ENCODE measurements at places on chromosomes 6 and 20. TPM values are rescaled to one million over a fixed set of nuclear protein-coding genes. Genes with fewer than 3 reads are reported as not detected.
A peak's percentile ranks its signal among the peaks of the same experiment; 100 is the strongest.

DNA sequence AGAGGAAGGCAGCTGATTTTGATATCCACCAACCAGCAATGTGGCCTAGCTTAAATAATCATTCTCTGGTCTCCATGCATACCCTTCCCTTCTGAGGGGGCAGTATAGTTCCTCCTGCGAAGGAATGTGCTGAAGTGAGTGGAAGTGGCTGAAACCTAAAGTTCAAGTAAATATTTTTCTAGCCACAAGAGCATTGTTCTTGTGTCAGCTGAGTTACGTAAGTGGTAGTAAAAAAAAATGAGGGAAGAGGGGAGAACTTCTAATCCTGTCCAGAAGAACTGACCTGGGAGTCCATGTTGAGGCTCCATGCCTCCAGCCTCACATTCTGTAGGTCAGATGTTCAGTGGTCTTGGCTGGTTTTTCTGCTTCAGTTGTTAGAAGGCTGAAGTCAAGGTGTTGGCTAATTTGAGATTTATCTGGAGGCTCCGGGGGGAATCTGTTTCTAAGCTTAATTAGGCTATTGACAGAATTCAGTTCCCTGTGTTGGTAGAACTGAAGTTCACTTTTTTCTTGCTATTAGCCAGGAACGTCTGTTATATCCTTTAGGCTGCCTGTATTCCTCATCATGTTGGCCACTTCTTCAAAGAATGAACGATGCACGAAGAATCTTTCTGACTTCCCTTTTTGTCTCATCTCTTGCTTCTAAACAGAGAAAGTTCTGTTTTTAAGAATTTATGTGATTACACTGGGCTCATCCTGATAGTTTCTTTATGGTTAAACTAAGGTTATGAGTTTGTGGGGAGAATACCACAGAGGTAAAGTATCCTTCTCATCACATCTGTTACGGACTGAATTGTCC is 207.1 kb upstream of the PRSS16 start:
- H3K27me3 ChIP-seq: peaks cover 38% of the 10 kb centered on the region
- DNase-seq: no peak
- no peaks in the 10 kb centered on the region for H3K36me3 ChIP-seq
- no peaks in the 10 kb centered on the region for H3K4me1 ChIP-seq
- H3K27ac ChIP-seq: no peak overlapping the region

GRCh38 chr6:7933794-7934193 is 23.2 kb upstream of the TXNDC5 start:
- peaks cover 2% of the 10 kb centered on the region for H3K4me1 ChIP-seq
- H3K4me3 ChIP-seq: no peak overlapping the region
- DNase-seq: no peak

GRCh38 chr6:32666420-32667300 is at the start of gene HLA-DQB1:
HLA-DQB1 (minus strand) TSS chr6:32666657; CDS start chr6:32666607, 50 bp downstream.
- peaks cover 57% of the 10 kb centered on the region for H3K4me1 ChIP-seq
- peak within 1 kb of the TSS; percentile 90 for H3K4me3 ChIP-seq
- peak; percentile 84 for DNase-seq
- H3K36me3 ChIP-seq: peaks cover 40% of the 10 kb centered on the region

- H3K4me1 ChIP-seq: no peaks in the 10 kb centered on the region
- H3K27ac ChIP-seq: no peak overlapping the region
- no peak overlapping the region for H3K4me3 ChIP-seq
- no peak for DNase-seq
- peaks cover 2% of the 10 kb centered on the region for H3K27me3 ChIP-seq
- no peaks in the 10 kb centered on the region for H3K36me3 ChIP-seq
These were observed 158.1 kb upstream of the GMDS start for GRCh38 chr6:2403546-2403945.

DNA sequence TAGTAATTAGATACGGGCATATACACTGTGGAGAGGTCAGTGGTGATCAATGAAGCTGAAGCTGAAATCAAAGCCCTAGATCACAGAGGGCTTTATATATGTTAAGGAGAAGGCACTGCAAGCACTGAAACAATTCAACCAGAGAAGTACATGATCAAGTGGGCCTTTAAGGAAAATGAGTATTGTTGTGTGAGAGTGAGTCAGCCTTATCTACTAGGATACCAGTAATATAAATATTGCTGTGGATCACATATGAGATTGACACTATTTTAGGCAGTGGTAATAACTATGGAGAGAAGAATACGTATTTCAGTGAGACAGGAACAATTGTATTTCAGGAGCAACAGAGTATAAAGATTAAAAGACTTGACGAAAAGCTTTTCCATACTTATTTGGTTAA is 1172.2 kb upstream of the GJE1 start:
- no peak for DNase-seq
- no peak overlapping the region for H3K27ac ChIP-seq
- no peak overlapping the region for H3K4me3 ChIP-seq
- H3K27me3 ChIP-seq: no peaks in the 10 kb centered on the region

GRCh38 chr20:63400486-63401210 is 39.5 kb upstream of the CHRNA4 start:
- H3K36me3 ChIP-seq: no peaks in the 10 kb centered on the region
- H3K27me3 ChIP-seq: no peaks in the 10 kb centered on the region
- no peak overlapping the region for H3K27ac ChIP-seq

DNA sequence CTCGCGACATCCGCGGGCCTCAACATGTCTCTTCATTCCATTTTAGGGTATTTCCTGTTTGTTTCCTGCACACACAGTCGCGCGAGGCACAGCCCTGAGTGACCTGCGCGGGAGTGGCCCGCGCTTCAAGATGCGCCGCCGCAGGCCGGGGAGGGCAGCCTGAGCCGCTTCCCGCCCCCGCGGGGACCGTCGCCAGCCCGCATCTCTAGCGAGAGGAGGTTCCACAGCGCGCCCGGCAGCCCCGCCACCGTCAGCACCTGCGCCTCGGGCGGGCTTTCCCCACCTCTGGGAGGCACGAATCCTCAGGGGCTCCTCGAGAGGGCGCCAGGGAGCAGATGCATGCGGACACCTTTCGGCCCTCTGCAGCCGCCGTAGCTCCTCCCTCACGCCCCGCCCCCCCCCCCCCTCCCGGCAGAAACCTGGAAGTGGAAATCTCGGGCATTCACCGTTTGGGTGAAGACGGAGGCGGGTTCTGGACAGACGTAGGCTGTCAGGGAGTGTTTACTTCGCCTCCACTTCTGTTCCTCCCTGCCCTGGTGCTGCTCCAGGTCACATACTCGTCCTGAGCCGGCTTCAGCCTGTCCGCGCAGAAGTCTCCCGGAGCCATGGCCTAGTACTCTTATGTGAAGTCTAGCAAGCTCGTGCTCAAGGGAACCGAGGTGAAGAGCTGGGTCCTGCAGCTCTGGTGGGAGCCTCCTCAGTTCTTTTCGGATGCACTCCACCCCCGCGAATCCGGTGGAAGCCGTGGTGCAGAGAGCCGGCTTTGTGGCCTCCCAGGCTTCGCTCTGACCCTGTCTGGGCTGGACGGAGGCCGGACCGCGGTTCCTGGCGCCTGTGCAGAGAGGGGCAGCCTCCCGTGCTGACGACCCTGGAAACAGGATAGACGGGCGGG is 880.5 kb upstream of the DEFB115 start:
- DNase-seq: peak; percentile 92
- H3K27ac ChIP-seq: peak overlapping the region; percentile 95
- peaks cover 16% of the 10 kb centered on the region for H3K36me3 ChIP-seq

DNA sequence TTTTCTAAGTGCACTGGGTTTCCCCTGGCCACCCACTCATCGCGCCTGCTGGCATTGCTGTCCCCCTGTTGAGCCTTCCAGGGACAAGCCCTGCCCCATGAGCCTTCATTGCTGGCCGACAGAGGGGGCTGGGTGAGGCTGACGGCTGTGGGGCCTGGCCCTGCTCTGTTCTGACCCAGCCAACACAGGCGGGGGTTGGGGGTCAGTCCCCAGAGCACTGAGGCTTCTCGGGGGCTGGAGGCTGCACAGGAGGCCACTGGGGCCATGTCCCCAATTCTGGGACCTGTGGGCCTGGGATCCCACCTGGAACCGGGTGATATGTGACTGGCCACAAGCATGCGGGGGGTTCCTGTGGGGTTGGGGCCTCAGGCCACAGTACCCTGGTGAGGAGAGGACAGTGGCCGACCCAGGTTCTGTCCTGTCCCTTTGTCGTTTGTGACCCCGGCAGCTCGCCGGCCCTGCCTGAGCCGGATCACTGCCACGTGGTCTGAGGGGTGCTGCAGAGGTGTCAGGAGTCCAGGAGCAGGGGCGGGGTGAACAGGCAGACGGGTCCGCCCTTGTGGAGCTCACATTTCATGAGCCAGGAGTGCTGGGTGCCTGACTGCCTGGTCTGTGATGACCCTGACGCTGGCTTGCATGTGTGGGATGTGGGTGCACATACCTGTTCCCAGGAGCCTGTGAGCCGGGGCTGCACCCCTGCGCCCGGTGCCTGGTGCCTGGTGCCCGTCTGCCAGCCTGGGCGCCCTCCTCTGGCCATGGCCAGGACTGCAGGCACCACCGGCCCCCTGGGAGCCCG is 2.1 kb upstream of the COL20A1 start:
- peak; percentile 64 for DNase-seq
- H3K4me1 ChIP-seq: peaks cover 3% of the 10 kb centered on the region
- no peaks in the 10 kb centered on the region for H3K36me3 ChIP-seq
- H3K4me3 ChIP-seq: no peak overlapping the region
- H3K27me3 ChIP-seq: peaks cover 10% of the 10 kb centered on the region

DNA sequence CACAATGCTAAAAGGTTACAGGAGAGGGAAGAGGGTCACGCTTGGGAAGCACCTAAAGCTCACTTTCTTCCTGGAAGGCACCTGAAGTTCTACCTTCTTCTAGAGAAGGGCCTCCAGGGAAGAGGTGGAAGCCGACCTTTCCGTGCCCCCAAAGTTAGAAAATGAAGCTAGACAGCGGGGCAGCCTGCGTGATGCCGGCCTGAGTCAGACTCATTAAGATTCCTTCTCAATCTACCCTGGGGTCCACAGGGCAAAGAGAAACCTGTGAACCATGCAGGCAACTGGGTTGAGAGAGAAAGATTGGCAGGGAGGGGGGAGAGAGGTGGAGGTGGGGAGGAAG is 54.8 kb upstream of the CCDC167 start:
- no peak for DNase-seq
- H3K4me1 ChIP-seq: peaks cover 22% of the 10 kb centered on the region
- no peak overlapping the region for H3K4me3 ChIP-seq
- H3K27me3 ChIP-seq: no peaks in the 10 kb centered on the region
- H3K27ac ChIP-seq: no peak overlapping the region

- no peak overlapping the region for H3K27ac ChIP-seq
- DNase-seq: no peak
- H3K4me3 ChIP-seq: no peak overlapping the region
- H3K36me3 ChIP-seq: no peaks in the 10 kb centered on the region
- H3K27me3 ChIP-seq: peaks cover 15% of the 10 kb centered on the region
These were observed 110.2 kb upstream of the RREB1 start for GRCh38 chr6:6997263-6998193.

GRCh38 chr6:165571721-165572132 is 91.3 kb downstream of the PDE10A start:
- H3K27ac ChIP-seq: no peak overlapping the region
- H3K4me1 ChIP-seq: no peaks in the 10 kb centered on the region

DNA sequence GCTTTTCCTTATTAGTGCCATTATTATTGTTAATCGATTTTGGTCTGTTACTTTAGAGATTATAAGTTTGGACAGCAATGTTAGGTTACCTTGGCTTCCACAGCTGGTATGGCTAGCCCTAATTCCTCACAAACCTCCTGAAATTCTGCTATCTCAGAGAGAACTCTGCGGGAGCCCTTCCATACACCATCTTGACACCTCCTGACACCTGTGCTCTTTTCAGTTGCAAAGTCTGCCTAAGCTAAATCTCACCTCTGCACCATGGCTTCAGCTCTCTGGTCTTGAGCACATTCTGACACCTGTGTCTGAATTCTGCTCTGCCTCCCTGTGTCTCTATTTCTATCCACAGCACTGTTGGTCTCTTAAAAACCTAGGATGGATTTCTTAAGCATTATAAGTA is 106.5 kb downstream of the DCDC2 start:
- no peak overlapping the region for H3K27ac ChIP-seq
- peaks cover 2% of the 10 kb centered on the region for H3K27me3 ChIP-seq
- no peak overlapping the region for H3K4me3 ChIP-seq
- peaks cover 1% of the 10 kb centered on the region for H3K4me1 ChIP-seq
- DNase-seq: no peak

DNA sequence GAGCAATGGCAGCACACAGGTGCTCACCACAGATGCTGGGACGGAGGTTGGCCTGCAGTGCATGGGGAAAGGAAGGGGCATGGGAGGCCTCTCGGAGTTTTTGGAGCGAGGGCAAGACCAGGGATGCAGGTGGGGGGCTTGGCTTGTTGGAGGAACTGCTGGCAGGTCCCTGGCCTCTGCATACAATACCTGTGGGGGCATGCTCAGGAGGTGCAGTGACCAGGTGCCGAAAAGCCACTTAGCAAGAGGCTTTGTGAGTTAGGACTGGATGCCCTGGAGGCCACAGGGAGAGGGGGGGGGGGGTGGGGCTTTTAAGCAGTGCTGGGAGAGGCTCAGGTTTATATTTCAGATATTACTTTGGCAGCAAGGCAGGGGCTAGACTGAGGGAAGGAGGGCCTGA is 142.7 kb downstream of the F13A1 start:
- no peaks in the 10 kb centered on the region for H3K4me1 ChIP-seq
- no peak for DNase-seq
- H3K27me3 ChIP-seq: peaks cover 6% of the 10 kb centered on the region
- no peaks in the 10 kb centered on the region for H3K36me3 ChIP-seq
- H3K4me3 ChIP-seq: no peak overlapping the region

DNA sequence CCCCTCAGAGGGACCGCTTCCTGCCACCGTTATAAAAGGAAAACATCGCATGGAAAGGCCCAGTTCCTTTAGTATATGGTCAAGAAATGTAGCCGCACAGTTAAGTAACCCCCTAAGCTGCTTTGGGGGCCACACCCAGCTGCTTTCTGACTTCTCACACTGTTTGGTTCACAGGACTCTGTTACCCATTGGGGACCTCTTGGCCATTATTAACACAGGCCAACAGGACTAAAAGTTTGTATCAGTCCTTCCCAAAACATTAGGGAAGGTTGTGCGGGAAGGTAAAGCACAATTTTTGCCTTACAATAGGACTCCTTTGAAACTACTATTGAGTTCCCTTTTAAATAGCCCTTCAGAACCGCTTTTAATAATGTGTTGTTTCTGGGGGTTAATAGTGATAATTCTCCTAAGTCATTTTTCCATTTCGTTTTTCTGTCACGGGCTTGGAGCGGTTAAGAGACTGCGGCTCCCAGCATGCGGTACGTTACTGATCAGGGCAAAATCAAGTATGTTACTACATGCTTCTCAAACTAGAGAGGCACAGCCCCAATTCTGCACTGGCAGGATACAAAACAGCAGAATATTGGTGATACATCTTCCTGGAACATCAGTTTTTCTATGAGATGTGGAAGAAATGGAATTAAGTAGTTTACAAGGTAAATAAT is 668 bp upstream of the RPP40 start:
- peak overlapping the region; percentile 95 for H3K27ac ChIP-seq
- no peaks in the 10 kb centered on the region for H3K36me3 ChIP-seq
- H3K4me1 ChIP-seq: peaks cover 14% of the 10 kb centered on the region
- H3K27me3 ChIP-seq: no peaks in the 10 kb centered on the region

DNA sequence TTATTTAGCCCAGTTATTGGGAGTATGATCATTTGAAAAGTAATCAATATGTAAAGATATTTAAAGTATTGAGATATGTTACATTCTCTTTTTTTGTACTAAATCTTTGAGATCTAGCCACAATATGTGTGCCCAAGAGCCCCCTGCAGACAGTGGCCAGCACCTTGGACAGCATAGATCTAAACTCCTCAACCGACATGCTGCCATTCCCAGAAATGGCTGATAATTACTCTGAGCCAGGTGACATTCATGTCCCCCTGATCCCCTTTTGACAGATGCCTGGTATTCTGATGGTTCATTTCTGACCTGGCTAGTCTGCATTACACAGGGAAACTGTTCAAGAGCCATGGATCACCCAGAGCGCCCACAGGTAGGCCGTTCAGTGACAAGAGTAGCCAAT is 177.1 kb downstream of the ZDHHC14 start:
- no peak overlapping the region for H3K27ac ChIP-seq
- no peak overlapping the region for H3K4me3 ChIP-seq
- DNase-seq: no peak

YIPF3 gene
- total RNA-seq: 56.3 TPM

OR11A1 gene
- not detected for total RNA-seq
